ENCODE measurements at places on chromosomes 4 and X.

- DNase-seq = no peak
Observed at GRCh38 chr4:8409264-8410065, 31.1 kb downstream of the ACOX3 start.

- DNase-seq = no peak
Observed at GRCh38 chr4:183295711-183296110, 24.4 kb downstream of the CLDN22 start.

DNA sequence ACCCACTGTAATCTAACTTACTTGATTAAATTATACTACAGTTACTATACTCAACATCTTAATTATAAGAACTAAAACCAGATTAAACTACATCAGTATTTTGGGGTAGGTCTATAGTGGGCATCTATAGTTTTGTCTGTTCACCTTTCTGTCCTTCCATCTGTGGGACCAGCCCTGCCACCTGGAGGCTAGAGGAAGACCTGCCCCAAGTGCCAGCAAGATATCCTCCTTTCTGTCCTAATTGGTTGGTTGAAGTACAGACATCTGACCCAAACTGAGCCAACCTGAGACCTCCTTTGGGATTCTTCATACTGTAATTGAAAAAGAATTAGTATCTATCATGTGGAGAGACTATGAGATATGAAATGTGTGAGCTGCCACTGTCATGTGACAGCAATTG lies 172.2 kb upstream of the TLL1 start:
- no peak for DNase-seq

DNA sequence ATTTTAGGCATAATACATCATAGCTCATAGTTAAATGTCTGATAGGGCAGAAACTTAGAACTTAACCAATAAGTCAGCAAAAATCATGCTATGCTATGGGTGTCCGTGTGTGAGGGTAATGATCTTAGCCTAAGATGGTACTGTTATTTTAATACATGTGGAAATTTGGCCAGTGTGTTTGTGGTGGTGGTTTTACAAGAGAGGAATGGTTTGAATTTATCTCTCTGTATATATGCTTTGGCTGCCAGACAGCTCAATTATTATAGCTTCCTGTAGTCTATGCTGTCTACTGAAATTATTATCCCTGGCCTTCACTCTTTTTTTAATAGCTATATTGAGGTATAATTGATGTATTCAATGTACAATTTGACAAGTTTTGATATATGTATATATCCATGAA lies 21.3 kb downstream of the ZNF330 start:
- no peak for DNase-seq

DNA sequence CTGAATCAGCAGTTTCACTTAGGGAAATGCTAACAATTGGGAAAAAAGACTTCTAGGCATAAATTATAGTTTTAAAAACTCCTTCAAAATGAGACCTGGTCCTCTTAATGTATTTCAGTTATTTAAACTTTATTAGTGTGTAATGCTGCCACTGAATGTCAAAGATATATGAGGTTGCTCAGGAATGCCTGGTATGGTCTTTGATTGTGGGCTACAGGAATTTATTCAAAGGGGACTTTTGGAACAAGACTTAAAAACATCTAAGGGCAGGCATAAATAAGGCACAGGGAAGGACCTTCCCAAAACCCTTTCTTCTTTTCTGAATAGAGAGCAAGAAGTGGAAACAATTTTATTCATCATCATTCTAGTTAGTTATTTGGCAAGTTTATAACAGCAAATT lies 439.1 kb downstream of the TLL1 start:
- no peak for DNase-seq

DNA sequence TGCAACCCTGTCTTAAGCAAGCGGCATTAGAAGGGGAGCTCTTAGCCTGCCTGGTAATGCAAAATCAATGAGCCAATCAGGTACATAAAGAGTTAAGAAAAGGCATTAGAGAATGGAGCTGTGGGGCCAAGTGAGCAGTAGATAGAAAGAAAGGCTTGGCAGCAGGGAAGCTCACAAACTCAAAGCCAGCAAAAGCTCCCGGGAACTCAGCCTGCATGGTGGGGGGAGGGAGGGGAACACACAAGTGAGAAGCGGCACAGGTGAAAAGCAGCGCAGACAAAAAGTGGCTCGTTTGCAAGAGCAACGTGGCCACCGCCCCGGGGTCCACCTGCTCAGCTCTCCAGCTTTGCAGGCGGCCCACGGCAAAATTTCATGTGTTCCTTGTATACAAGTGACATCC lies 818.5 kb downstream of the FAM133A start:
- no peak for DNase-seq

- DNase-seq = no peak
Observed at GRCh38 chr4:6318206-6318605, 48.6 kb downstream of the WFS1 start.

- DNase-seq = no peak
Observed at GRCh38 chr4:151361126-151361525, 35.7 kb upstream of the SH3D19 start.

DNA sequence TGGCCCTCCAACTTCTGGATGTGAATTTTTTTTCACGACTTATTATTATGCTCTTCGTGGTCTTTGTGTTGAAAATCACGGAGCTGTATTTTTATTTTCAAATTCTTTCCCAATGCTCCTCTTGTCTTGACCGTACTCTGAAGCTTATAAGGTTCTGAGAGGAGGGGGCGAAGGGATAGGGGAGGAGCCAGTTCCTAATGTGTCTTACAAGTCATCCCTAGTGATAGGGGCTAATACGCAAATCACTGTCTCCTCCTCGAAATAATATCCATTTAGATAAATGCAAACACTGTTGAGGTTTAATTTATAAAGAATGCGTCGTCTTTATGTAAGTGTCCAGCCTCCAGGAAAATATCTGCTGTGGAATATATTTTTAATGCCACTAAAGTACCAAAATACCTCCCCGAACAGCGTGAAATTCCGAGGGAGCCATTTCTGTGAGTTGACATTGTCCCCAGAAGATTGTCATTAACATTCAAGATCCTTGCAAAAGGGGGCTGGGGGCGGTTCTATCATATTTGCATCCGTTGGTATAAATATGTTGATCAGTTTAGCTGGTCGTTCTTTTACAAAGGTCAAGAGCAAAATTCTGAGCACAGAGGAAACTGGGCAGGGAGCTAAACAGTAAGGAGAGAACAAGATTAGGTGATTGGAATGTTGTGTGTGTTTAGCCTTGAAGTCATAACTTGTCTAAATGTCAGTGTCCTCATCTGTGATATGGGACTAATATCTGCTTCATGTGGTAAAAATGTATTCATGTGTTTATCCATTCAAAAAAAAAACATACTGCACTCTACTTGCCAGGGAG lies 3.7 kb upstream of the FAT1 start:
- DNase-seq = no peak

- DNase-seq = no peak
Observed at GRCh38 chrX:9882669-9883446, 84.3 kb upstream of the CLDN34 start.

- no peak for DNase-seq
Observed at GRCh38 chrX:87679849-87680248, 162.2 kb downstream of the KLHL4 start.

DNA sequence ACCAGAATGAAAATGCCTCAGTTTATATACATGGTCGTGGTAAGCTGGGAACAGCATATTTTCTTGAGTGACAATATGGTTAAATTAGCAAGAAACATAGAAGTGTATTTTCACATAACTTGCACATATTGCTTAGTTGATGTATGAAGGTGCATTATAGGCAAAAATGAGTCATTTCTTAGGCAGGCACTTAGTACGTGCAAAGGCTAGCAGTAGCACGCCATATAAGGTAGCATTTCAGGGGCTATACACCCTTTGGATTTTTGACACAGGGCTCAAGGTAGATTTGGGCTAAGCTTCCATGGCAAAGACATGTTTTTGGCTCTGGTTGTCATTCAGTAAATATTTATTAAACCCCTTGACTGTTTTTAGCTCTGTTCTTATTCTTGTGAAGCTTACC lies 33.1 kb downstream of the PCDH7 start:
- DNase-seq = no peak

DNA sequence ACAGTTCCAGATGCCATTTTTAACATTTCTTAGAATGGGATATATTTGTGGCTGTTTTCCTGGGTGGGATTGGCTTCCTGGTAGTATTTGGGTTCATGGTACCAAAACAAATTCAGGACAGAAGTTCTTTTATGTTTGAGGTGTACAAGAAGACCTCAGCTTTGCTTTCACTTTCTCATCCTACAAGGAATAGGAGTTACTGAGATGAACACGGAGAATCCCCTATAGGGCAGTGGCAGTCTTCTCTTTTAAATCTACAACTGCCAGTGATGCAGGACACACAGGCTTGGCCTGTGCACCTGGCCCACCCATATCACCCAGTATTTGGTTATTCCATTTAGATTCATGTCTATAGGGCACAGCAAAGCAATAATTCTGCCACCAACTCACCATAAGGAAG lies 35.2 kb downstream of the SLC10A7 start:
- DNase-seq = no peak

- DNase-seq = peak; percentile 30
Observed at GRCh38 chrX:45850775-45851433, 650.2 kb upstream of the DIPK2B start.

DNA sequence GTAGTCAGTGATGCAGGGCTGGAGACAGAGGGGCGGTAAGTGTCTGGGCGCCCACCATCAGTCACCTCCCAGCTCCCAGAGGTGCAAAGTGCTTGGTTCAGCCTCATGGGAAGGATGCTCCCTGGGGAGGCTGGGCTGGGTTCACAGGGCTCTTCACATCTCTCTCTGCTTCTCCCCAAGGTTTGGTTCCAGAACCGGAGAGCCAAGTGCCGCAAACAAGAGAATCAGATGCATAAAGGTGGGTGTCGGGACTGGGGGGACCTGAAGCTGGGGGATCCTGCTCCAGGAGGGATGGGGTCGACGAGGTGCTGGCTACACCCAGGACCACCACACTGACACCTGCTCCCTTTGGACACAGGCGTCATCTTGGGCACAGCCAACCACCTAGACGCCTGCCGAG lies 10.1 kb downstream of the SHOX start:
- DNase-seq = no peak

DNA sequence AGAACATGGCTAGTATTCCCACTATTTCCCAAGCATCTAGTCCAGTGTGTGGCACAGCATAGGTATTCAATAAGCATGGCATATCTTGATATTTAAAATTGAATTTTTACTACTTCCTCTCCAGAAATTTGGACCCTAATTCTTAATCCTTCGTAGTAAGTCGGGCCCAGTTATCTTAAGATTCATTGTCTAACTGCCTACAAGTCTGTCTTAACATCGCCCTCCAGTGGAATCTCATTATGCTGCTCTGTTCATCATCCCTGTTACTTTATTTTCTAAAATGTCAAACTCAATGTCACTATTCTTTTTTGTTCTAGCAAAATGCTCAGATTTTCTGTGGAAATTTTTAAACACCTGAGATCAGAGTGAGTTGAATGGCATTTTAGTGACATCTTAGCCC lies 606.2 kb downstream of the KLHL13 start:
- no peak for DNase-seq

DNA sequence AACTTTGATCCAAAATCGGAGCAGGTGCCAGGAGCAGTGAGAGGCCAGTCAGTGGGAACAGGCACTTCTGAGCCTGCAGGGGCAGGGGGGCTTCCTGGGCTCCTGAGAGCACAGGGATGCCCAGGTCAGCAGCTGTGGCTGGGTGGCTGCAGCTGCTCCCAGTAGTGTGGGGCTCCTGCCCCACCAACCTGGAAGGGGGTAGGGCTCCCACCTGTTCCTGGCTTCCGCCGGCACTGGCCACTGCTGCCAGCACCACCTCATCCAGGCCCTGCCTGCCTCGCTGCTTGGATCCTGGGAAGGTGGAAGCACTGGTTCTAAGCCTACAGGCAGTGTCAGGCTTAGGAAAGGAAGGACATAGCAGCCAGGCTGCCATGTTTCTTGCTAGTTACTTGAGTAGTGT lies 18.6 kb downstream of the GRK4 start:
- no peak for DNase-seq

- no peak for DNase-seq
Observed at GRCh38 chr4:99275050-99275449, 15.7 kb downstream of the ADH1A start.

- DNase-seq = no peak
Observed at GRCh38 chr4:11635342-11635741, 206.6 kb upstream of the HS3ST1 start.

- DNase-seq = no peak
Observed at GRCh38 chr4:118367361-118367760, 14.6 kb upstream of the PRSS12 start.

DNA sequence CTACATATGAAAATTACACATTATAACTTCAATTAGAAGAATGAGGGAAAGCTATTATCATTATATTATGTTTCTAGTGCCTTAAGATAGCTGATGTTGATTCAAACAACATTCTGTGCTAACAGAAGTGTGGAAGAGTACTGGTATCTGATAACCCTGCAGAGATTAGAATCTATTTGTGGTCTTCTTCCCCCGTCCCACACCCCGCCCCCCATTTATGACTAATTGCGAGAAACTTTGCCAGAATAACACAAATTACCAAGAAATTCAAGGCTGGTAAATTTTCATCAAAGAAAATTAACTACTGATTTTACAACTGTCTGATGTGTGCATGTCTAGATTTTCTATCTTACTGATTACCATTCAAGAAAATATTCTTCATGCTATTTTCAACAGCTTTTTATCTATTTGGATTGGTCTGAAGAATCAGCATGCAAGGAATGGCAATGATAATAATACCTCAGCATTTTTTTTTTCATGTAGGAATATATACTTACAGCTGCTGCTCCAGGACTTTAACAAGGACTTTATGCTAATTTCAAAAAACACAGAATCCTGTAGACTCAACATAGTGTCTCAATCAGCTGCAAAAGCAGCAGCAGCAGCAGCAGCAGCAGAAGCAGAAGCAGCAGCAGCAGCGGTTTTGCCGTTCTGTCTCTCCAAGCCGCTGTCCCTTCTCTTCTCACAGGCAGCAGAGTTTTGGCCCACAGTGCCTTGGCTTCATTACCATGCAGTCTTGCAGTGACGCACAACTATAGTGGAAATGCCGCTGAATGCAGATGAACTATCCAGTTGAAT lies 126.7 kb downstream of the FRYL start:
- no peak for DNase-seq

- DNase-seq = no peak
Observed at GRCh38 chr4:80199947-80200346, 2.6 kb downstream of the PRDM8 start.

- DNase-seq = no peak
Observed at GRCh38 chr4:22091906-22092305, 143.3 kb upstream of the KCNIP4 start.

- no peak for DNase-seq
Observed at GRCh38 chr4:76963131-76963750, 13.7 kb downstream of the SEPTIN11 start.

DNA sequence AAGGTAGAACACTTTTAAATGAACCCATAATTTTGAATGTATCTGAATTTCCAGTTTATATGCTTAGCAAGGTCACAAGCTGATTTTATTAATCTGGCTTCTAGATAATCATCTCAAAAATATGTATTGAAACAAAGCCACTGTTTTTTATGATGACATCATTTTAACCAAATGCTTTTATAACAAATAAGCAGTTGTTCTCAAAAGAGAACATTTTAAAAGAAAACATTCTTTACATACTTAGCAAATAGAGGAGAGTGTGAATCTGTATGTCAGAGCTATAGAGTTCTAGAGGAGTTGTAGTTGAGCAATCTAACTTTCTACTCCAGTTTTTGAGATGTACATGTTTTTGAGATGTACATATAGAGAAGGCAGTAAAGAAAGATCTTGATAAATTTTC lies 42.5 kb downstream of the LAMP2 start:
- DNase-seq = no peak

Measured in NCI-H1417 treated with DMSO at 0.1 percent for 48 hours (cell line).